ENCODE measurements at places on chromosomes 5 and 9.

DNA sequence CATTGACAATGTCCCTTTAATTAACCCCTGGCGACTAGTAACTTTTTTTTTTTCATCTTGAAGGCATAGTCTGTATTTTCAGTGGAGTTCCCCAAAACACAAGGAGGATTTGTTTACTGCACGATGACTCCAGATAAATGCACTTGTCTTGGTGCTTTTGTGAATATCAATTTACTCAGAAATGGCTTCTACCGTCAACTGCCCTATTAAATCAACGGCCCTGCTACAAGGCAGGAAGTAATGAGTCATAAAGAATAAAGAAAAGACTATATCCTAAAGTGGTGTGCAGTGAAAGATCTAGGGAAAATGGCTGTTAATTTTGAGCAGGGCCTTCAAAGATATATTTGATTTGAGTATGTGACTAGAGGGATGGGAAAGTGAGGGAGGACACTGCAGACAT, 388.3 kb upstream of the CHD1 start:
- DNase-seq = no peak

GRCh38 chr5:149611326-149611725, 30.0 kb downstream of the ARHGEF37 start:
- DNase-seq = no peak

- DNase-seq = no peak
These were observed 49.5 kb downstream of the KLF4 start for GRCh38 chr9:107439991-107440456.

DNA sequence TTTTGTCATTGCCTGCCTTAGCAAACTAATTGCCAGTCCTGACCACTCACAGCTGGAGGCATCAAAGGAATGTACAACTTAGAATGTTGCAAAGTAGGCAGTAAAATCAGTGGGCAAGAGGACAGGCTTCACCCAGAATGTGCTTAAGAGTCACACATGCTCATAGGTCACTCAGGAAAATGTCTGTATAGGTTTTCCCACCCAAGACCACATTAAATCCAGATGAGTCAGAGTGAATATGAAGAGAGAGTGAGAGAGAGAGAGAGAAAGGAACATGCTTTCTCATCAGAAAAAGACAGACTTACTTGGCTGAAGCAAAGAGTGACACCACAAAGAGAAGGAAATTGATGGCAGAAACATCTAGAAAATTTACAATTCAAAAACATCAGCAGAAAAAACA, 37.9 kb downstream of the PLEKHG4B start:
- no peak for DNase-seq

DNA sequence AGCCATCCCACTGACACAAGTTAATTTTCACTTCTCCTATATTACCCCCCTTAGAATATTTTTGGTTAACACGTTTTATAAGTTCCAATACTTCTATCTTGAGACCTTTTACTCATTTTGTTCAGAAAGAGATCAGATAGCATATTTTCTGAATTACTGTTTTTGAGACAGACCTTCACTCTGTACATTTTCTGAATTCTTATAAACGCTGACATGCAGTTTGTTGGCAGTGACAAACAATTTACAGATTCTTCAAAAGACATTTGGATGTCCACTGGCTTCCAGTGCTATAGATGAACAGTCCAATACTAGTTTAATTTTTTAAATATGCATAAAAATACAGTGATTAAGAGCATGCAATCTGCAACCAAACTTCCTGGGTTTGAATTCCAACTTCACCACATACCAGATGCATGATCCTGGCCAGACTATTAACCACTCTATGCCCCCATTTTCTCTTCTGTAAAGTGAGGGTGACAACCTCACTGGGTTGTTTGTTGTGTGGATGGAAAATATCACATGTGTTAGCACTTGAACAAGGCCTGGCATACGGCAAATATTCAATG, 142.1 kb downstream of the AGTPBP1 start:
- DNase-seq = no peak

DNA sequence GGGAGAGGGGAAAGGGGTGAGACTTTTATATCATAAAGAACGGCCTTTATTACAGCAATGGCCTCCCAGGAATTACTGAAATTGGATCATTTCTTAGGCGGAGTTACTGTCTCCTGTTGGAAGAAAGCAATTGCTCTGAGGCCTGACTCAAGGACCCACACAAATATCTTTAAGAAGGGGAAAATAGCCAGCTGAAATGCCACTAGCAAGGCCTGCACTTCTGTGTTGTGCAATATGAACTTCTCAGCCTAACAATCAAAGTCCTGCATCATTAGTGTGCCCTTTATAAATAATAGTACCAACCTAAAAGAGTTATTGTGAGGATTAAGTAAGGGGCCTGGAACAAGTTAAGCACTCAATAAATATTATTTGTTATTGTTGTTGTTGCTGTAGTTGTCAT, 30.1 kb upstream of the TRIM32 start:
- no peak for DNase-seq

- DNase-seq = no peak
These were observed 1.2 kb upstream of the TBCA start for GRCh38 chr5:77777281-77777892.

DNA sequence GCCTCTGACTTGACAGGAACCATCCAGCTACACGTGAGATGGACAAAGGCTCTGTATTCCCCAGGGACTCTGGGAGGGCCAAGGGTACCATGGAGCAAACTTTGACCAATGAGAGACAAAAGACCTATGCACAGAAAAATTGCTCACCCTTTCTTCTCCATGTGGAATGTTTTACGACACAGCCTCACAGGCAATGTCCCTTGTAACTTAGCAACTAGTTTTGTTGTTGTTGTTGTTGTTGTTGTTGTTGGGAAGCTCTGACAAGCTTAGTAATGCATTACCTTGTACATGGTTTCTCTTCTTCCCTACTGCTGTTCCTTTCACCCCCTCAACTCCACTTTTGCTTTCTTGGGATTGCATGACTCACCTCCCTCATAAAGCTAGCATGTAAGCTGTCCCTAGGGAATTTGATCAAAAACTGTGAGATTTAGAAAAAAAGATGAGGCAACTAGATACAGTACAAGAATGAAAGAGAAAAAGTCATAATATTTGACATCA, 550.9 kb downstream of the RAB3C start:
- no peak for DNase-seq

DNA sequence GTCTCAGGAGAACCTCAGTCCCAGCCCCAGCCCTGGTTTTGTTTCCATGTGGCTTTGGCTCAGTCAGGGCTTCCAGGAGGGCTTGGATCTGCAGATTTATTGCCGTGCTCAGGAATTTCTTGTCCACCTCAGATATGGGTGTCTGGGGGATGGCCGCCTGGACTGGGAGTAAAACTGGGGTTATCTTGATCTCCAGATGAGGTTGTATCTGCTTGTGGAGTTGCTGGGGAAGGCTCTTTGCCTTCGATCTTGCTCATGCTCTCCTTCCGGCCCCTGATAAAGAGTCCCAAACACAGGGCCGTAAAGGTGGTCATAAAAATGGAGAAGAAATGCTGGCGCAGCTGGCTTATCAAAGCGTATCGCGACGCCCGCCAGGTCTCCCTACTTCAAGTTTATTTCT, 17.8 kb upstream of the PITX1 start:
- DNase-seq = no peak

- DNase-seq = no peak
These were observed 568.0 kb upstream of the KLF4 start for GRCh38 chr9:108057421-108058134.

DNA sequence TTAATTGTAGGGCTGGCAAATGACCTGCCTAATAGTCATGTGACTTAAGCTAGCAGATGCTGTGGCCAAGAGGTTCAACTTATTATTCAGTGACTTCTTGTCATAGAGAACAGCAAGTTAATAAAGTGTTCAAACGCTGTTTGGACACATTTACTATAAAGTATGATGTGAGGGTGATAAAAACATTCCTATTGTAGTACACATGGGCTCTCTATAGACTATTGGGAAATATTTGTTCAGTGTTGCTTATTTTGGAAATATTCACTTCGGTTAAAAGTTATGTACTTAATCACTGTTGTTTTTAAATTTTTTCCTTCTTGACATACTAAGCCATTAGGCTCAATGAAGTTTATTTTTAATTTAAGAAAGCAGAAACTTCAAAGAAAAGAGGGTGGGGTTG, 345.0 kb downstream of the NNT start:
- no peak for DNase-seq

DNA sequence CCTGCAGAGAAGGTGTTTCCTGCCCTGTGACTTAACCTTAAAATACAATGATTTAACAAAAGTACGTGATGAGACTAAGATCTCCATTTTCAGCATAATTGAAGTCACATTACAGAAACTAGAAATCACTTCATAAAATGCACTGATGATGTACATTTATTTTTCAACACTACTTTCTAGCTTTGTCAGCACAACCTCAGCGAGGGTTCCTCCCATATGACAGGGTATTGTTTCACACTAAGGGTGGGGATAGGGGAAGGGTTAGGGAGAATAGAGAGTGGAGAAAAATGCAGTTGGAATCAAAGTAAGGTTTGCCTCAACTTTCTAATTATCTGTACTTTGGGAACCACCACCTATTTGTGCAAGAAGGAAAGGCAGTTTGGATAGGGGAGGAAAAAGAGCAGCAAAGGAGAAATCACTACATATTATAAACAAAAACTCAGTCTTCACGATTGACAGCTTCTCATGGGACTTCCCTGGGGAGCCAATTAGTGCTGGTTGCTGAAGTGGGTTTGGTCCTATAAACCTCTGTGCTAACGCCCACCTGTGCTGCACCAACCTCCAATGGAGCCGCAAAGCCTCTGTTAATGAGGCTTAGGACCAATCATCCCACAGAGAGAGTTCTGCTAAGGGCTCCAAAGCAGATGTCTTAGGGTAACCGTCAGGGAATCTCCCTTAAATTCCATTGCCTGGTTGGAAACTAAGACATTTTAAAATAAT, 369.2 kb upstream of the PDE4D start:
- no peak for DNase-seq

DNA sequence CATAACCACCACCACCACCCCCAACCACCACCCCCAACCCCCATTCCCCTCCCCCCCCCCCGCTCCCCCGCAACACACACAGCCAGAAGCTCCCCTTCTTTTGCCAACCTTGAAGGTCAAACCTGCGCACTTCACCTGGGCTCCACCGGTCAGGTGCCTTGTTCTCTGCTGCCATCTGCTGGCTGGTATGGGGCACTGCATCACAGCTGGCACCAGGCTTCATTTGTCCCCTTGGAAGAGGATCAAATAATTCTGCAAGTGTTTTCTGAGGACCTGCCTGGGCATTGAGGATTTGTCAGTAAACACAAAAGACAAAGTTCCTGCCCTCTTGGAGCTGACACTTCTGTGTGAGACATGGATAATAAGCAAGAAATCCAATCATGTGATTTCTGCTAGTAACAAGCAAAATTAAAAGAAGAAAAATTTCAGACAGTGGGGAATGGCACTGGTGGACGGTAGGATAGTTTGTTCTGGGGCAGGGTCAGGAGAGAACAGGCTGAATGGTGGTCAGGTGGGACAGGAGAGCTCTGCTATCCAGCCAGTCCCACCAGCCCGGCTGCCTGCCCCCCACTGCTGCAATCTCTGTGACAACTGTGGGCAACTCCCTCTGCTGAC, 55.6 kb upstream of the LMX1B start:
- DNase-seq = peak; percentile 8

DNA sequence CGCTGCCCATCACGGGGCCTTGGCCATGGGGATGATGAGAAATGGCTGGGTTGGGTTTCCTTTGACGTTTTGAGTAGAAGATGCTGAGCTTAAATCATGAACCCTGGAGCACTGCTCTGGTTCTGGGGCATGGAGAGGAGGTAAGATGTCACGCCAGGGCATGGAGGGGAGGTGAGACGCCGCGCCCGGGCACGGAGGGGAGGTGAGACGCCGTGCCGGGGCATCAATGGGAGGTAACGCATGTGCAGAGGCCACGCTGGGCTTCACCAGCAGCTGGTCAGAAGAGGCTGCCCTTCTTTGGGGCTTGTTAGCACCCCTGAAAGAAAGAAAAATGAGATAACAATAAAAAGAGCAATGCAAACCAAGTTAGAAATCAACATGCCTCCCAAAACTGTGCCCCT, 322.5 kb upstream of the IRX4 start:
- DNase-seq = no peak

GRCh38 chr5:6723816-6724300, 10.6 kb downstream of the TENT4A start:
- no peak for DNase-seq

- DNase-seq = no peak
These were observed 20.5 kb upstream of the HEXB start for GRCh38 chr5:74664551-74664950.

- no peak for DNase-seq
These were observed 1.6 kb upstream of the GDA start for GRCh38 chr9:72147676-72148075.

DNA sequence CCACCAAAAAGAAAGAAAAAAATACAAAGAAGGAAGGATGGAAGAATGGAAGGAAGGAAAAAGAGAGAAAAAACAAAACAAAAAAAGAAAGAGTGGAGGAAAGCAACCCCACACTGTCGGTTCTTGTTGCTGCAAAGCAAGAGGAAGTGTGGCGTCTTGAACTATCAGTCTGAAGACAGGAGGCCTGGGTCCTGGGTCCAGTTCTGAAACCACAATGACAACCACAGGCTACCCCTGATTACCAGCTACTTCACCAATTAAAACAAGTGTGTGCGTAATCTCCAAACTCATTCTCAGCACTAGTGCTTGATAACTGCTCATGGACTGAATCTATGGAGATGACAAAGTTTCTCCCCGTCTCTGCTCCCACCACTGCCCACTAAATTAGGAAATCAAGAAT, 93.7 kb downstream of the RASEF start:
- DNase-seq = no peak

DNA sequence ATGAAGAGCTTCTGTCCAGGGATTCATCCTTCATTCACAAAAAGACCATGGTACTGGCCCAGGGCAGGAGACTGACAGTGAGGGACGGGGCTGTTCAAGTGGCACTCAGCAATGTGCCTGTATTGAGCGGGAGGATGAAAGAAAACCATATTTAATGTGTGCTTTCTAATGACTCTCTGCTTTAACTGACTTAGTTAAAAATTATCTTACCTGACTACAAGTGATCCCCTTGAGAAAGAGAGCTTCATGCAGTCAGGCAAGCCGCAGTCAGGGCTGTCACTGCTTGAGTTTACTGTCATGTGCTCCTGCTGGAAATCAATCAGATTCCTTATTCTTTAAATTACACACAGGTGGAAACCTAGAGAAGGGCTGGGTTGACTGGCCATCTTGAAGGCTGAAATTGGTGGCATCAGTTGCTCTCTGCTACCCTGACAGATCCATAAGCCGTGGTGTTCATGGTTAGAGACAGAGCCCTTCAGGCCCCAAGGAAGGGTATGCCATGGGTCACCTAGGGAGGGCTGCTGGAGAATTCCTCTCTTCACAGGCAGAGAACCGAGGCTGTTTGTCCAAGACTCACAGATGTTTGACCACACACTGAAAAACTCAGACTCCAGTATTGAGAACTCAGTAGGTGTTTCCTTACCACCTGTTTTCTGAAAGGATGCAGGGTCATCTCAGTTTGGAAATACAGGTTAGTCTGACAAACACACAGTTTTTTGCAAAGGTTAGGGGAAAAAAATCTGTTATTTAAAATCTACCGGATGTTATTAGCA, 70.9 kb downstream of the TRIO start:
- no peak for DNase-seq

DNA sequence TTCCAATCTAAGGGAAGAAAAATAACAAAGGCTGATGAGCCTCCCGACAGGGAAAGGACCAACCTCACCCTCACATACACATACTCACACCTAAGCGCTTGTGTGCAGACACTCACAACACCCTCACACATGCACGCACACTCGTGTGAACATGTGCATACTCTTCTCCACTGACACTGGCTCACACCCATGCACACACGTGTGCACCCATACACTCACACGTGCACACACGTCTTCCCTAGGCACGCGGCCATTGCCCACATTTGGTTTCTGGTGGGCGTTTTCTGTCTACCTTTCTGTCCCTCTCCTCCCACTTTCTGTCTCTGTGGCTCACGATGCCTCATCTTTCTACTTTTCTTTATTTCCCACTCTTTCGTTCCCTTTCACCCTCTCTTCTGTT, 169.7 kb upstream of the MVB12B start:
- DNase-seq = no peak

All from occipital lobe (tissue), 3 donors.